ENCODE measurements at places on chromosomes 11 and 22. TPM values are rescaled to one million over a fixed set of nuclear protein-coding genes. Genes with fewer than 3 reads are reported as not detected.
A peak's percentile ranks its signal among the peaks of the same experiment; 100 is the strongest.

GRCh38 chr22:41541484-41541883 is 2.8 kb downstream of the POLR3H start:
- no peak for DNase-seq

GRCh38 chr22:44386386-44387035 is 73.8 kb upstream of the SHISAL1 start:
- no peak for DNase-seq

DNA sequence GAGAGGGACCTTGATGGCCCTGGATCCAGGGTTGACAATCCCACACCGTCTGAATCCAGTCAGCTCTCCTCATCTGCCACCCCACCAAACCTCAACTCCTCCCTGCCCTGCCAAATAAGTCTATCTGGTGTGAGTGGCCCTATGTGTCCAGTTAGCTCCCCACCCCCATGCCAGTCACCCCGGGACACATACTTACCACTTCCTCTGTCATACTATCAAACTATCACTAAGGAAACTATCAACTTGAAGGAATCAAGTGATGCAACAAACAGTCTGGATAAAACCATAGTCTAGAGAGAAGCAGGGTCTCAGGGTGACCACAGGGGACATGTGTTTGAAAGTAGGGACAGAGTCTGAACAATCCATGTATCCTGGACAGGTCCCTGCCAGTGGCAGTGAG is 13.2 kb upstream of the CSF2RB start:
- no peak for DNase-seq

GRCh38 chr22:31088233-31088986 is 7.3 kb downstream of the SMTN start:
- no peak for DNase-seq

- DNase-seq, result no peak
Measured at GRCh38 chr22:27772081-27772983, 29.2 kb downstream of the MN1 start.

DNA sequence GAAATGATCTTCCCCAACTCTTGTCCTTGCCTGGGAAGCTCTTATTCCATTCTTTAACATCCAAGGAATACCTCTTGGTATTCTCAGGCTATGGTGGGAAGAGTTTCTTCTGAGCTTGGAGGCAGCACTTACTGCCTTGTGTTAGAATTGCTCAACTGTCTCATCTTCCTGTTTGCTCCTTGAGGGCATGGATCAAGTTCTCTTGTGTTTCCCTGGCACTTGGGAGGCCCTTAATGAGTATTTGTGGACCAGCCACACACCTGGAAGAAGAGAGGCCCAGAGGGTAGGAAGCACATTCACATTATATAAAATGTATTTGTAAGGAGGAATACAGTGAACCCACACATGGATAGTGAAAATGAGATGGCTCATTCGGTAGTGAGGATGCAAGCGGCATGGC is 3.4 kb upstream of the SORL1-AS1 start:
- no peak for DNase-seq

- DNase-seq, result peak; percentile 41
Measured at GRCh38 chr11:36257351-36257750, 31.9 kb downstream of the COMMD9 start.

DNA sequence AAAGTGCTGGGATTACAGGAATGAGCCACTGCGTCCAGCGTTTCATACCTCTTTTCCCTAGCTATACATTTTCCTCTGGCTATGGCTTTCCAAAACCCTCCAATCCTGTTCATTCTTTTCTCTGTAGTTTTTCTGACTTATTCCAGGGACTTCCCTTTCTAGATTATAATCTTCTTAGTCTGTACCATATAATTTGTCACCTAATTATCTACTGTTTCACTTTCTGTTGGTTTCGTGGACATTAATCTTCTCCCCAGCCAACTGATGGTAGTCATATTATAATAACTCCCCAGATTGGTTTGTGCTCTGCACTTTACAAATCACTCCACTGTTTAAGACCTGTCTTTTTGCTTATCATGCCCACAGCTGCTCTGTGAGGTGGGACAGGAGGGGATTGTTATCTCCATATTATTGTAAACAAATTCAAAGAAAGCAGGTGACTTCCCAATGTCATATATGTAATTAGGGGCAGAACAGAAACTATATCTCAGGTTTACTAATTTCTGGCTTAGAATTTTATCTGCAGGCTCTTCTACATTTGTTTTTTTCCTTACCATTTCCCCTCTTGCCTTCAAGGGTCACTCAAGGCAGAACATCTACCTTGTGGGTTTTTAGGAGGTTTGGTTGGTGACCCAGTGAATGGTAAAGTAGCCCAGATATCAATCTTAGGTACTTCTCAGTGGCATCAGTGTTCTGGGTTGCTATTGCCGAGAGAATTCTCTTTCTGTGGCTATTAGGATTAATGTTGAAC is 23.9 kb downstream of the STIM1 start:
- no peak for DNase-seq

GRCh38 chr11:77558380-77558779 is 31.4 kb upstream of the AQP11 start:
- no peak for DNase-seq

DNA sequence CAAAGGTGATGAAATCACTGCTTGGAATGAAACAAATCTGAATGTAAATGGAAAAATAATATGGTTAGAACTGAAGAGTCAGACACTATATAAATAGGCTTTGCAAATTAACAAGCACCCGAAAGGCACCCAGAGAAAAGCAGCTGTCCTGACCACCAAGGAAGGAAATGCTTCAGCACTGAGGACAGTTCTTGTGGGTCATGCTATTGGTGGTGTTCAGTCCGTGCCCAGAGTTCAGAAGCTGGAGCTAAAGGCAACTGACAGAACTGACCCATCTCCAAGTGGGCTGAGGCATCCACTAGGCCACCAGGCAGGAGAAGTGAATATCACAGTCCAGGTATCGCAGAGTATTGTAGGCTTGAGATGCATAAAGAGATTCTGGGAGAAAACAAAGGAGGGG is 208.9 kb downstream of the OPCML start:
- DNase-seq, result no peak

Gene PRG3
- not detected for total RNA-seq

Gene C1QTNF5
- not detected for total RNA-seq
